ENCODE measurements at places on chromosomes 5 and 9.

GRCh38 chr9:22332202-22332601 is 114.4 kb upstream of the DMRTA1 start:
- DNase-seq = no peak

DNA sequence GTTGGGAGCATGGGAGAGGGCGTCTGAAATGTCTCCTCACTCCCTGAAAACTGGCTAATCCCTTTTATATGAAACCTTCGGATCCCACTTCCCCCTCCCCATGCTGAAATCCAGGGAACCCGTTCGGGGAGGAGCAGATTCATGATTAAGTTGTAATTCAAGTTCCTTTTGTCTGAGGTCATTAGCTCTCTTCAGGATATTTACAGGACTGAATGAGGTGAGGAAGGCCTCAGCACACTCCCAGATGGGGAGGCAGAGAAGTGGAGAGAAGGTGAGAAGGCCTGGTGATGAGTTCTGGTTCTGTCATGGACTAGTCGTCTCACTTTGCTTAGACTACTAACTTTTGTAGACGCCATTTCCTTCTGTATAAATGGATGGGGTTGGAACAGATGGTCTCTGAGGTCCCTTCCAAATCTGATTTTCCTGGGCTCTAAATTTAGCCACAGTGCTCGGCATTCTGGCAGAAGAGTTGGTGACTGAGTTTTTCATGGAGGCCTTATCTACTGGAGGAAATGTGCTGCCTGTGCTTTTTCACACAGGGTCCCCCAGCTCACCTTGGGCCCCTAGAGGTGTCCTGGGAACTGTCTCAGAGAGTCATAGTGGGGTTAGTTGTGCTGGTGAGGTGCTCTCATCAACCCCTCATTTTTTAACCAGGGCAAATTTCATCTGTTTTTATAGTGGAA is 62.3 kb downstream of the PRDM6 start:
- no peak for DNase-seq

DNA sequence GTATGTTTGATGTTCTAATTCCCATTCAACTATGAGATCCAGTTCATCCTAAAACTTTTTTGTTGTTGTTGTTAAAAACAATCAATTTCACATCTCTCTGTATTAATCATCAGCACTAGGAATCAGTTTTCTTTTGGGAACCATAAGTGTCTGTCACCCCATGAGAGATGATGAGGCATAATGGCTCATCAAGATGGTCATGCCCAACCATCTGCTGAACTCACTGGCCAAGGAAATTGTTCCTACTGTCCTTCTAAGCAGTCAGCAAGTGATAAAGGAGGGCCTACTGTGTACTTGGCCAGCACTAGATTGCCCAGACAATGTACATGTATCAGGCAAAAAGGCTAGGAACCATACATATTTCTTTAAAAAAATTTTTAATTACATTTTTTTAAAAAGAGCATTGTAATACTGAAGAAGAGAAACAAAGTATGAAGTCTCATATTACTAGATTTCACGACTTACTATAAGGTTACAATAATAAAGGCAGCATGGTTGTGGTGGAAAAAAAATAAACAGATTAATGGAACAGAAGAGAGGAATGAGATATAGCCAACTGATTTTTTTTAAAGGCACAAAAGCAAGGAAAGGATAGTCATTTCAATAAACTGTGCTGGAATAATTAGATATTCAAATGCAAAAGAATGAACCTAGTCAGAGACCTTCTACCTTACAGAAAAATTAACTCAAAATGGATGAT is 458.3 kb downstream of the SPOCK1 start:
- no peak for DNase-seq

DNA sequence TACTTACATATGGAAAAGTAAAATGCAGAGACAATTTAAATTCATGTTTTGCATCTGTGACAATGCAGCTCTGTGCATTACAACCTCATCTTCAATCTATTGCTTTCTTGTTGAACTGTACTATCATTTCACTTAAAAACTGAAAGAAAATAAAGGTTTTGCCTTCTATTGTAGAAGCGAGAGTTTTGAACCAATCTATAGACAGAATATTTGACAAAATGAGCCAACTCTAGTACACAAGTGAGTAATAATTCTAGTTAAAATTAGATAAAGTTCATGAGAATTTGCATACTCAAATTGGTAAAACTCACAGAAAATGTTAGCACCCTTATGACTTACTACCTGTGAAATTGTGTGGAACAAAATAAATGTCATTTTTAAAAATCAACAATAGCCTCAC is 123.7 kb downstream of the EDIL3 start:
- no peak for DNase-seq

- DNase-seq = no peak
Observed at GRCh38 chr9:113875459-113876150, 504 bp upstream of the ZNF618 start.

- no peak for DNase-seq
Observed at GRCh38 chr5:91277093-91277626, 106.0 kb downstream of the ARRDC3 start.

GRCh38 chr5:16453609-16454008 is 12.0 kb downstream of the ZNF622 start:
- no peak for DNase-seq

DNA sequence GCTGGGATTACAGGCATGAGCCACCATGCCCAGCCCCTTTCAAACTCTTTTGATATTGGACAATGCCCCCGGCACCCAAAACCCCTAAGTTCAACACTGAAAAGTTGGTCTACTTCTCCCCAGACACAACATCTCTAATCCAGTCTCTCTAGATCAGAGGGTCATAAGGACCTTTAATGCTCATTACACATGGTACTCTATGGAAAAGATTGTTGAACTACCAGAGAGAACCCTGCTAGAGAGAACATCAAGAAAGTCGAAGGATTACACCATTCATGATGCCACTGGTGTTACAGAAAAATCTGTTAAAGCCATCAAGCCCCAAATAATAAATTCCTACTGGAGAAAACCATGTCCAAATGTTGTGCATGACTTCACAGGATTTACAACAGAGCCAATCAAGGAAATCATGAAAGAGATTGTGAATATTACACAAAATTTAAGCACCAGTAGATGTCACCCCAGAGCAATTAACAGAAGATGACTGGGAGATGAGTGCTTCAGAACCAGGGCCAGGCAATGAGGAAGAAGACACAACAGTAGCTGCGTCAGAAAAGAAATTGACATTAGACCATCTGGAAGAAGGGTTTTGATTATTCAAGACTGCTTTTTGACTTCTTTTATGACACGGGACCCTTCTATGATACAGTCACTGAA is 28.3 kb upstream of the NIPAL4 start:
- peak; percentile 42 for DNase-seq

DNA sequence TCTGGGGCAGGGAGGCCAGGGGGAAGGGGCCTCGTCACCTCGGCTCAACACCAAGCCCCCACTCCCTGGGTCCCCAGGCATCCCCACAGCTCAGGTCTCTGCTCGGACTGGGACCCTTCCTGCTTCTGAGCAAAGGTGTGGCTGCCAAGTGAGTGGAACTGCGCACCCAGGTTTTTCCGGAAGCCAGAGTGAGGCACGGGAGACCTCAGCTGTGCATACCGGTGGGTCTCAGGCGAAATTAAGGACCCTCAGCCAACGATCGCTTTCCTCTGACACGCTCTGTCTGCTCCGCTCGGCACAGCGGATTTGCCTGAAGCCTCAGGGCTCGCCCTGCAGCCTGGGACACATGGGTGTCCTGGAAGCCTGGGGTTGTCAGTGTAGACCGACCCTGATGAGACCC is 41.0 kb upstream of the IRX4 start:
- DNase-seq = no peak

DNA sequence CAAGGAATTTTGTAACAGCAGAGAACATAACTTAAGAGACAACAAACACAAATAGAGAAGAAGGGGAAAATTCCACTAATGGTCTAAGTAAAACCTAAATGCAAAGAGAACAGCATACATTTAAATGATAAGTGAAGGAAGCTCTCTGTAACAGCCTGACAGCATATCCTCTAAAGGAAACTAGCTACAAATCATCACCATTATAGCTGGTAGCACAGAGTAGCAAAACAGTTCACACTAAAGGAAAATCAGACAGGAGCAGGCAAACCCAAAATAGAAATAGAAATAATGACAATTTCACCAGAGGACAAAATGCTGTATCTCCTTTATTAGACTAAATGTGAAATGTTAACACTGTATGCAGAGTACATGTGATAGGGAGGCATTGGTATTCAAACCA is 532.8 kb downstream of the PTPRD start:
- DNase-seq = no peak

GRCh38 chr9:121560921-121561320 is 61.3 kb upstream of the GGTA1 start:
- DNase-seq = no peak

GRCh38 chr9:124218987-124219461 is 38.7 kb upstream of the NEK6 start:
- no peak for DNase-seq

DNA sequence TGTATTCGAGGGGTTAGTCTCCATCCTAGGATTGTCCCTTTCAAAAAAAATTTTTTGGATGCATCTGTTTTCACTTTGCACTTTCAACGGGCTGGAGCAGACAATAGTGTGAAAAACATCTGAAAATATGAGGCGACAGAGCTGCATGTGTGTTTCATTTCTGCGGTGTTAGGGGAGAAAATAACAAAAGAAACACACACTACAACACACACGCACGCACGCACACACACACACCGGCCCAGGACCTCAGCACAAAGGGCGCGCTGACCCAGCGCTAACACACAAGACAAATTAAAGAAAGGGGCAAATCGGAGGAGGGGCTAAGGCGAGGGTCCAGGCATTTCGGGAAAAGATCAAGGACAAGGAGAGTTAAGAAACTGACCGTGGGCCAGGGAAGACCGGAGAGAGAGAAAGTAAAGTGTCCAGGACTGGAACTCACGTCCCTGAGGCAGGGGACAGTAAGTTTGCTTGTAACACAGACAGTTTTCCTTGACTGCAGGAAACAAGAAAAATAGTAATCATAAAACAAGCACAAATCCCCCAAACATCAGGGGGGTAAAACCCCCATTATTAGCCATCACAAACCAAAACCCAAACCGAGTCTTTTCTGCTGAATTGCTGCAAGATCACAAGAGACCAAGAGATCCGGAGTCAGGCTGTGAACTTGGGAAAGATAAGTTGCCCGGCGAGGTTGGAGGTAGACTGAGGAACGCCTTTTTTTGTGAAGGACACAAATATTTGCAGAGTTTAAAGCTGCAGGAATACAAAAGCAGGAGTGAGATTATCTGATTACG is 302.1 kb downstream of the PARP8 start:
- DNase-seq = no peak

DNA sequence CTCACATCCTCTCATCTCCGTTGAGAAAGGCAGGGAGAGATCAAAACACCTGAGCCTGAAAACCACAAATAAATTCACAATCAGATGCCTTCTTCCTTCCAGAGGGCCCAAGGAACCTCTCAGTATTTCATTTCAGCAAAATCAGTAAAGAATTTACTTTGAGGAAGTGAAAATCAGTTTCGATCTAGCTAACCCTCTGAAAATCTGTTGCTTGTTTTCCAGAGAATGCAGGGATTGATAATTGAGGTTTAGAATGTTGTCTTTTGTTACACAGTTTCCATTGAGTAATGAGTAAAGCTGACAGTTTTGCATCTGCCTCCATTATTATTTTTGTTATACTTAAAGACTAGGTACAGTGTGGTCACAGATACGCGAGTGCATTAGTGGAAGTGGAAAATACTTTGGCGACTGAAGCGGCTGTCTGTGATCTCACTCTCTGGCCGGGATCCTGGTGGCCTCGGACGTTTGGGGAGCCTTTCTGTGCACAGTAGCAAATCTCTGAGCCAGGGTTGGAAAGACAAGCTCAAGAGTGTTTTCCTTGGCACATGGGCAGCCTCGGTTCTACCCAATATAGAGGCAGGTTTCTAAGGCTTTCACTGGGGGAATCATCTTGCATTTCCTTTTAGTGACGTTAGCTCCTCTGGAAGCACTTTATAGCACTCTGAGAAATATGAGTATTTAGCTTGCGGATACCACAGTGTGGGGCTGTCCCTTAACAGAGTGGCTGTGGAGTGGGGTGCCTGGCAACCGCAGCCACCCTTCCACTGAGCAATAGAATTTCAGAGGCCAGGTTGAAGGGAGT is 32.2 kb upstream of the ANGPTL2 start:
- no peak for DNase-seq

GRCh38 chr9:91571036-91571435 is 147.4 kb upstream of the NFIL3 start:
- DNase-seq = no peak

DNA sequence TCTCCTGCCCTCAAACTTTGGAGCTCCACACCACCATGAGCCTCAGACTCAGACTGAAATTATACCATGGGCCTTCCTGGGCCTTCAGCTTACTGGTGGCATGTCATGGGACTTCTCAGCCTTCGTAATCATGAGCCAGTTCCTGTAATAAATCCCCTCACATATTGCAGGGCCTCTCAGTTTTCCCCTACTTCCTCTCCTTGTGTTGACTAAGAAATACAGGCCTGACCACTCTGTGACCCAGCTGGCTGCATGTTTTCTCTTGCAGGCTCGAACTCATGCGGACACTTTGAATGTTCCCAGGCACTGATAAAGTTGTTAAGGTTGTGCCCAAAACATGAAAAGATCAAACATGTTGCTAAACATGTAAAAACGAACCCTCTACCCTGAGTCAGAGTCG is 26.2 kb upstream of the SHC3 start:
- no peak for DNase-seq

DNA sequence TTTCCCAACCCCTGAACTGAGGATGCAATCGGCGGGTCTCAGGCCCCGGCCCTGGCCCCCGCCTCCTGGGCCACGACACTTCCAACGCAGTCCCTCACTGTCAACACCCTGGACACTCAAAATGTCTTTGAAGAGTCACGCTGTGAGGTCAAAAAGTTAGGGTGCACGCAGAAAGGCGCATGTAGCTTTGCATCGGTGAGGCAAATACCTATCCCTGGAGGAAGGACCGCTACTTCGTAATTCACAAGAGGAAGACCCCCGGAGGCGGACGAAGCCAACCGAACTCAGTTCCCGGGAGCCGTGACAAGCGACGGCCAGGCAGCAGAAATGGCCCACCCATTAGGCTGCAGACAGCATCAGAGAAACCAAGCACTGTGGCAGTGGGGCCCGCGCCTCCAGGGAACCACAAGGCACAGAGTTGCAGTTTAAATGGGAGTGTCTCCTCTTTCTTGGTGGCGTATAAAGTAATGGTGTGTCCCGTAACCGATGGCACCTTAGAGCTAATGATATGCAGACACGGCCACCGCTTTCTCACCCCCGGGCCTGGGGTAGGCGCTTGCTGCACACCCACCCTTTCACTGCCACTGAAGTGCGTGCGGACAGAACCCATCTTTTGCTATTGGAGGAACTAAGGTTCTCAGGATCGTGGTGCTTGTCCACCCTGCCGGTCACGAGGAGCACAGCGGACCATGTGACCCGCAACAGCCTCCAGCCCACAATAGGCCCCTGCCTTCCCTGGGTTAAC is 9.0 kb downstream of the ADAMTS2 start:
- DNase-seq = no peak

- no peak for DNase-seq
Observed at GRCh38 chr9:124695280-124695890, 75.7 kb downstream of the NR6A1 start.

DNA sequence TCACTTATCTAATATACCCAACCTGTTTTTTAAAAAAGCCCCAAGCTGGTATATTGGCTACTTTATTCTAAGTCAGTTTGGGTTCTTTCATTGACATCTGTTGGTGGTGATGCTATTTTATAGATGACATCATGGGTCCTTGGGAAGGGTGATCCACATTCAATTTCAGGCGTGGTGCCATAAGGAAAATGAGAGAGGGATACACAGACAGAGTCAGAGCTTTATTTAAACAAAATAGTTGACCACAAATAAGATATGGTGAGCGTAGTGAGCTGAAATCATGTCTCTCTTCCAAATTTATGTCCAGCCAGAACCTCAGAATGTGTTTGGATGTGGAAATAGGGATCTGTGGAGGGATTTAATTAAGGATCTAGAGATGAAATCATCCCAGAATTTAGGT is 302.4 kb downstream of the MAT2B start:
- DNase-seq = no peak

GRCh38 chr5:95718203-95718602 is 12.9 kb upstream of the RHOBTB3 start:
- no peak for DNase-seq
